Caudate nucleus (tissue), 63 donors: ENCODE measurements at places on chromosomes 4 and X.

- no peak for DNase-seq
Observed at GRCh38 chr4:181138116-181138515, 1105.1 kb upstream of the TENM3 start.

GRCh38 chr4:120718979-120719566 is 203.5 kb downstream of the PRDM5 start:
- DNase-seq = no peak

GRCh38 chr4:147528054-147528453 is 47.2 kb downstream of the EDNRA start:
- DNase-seq = no peak

DNA sequence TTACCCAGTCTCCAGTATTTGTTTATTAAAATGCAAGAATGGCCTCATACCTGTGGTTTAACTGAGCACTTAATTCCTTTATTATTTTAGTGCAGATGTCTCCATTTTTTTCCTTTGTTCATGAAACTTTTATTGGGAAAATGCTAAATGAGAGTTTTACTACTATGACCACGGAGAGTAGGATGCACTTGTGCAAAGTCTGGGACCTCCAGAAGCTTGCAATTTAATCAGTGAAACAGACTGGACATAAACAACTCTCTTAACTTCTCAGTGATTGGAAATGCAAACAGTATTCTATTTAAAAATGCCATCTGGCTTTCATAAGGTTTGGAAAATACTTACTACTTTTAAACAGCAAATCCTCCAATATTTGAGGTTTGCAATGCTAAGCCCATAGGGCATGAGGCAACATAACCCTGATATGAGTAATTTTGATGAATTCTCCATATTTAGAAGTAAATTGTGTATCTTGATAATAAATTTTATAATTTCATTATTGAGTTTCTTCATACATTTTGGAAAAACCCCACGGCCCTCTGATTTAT is 718.7 kb upstream of the MAGEB2 start:
- DNase-seq = no peak

GRCh38 chrX:38214551-38215531 is 5.8 kb downstream of the SRPX start:
- no peak for DNase-seq

DNA sequence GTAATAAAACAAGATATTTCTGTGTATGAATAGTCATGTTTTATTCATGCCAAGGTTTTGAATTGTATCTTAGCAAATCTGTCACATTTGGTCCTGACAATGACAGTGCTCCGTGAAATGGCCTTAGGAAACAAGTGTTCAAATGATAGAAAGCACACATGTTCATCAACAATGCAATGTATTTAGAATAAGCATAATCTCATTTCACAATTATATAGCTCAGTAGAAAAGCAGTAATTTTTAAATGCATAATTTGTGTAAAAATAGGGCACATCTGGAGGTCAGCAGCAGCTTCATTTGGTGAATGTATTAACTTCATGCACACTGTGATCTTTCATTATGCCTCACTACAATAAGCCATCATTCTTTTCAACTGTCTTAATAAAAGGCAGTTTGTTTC is 380.4 kb downstream of the GPM6A start:
- DNase-seq = no peak

- DNase-seq = no peak
Observed at GRCh38 chr4:17664755-17665154, 50.3 kb downstream of the MED28 start.

- DNase-seq = no peak
Observed at GRCh38 chr4:120418146-120418545, 351.5 kb upstream of the MAD2L1 start.

- no peak for DNase-seq
Observed at GRCh38 chrX:63746278-63746677, 38.7 kb downstream of the ARHGEF9 start.

GRCh38 chr4:120847019-120847582 is 75.4 kb downstream of the PRDM5 start:
- no peak for DNase-seq

DNA sequence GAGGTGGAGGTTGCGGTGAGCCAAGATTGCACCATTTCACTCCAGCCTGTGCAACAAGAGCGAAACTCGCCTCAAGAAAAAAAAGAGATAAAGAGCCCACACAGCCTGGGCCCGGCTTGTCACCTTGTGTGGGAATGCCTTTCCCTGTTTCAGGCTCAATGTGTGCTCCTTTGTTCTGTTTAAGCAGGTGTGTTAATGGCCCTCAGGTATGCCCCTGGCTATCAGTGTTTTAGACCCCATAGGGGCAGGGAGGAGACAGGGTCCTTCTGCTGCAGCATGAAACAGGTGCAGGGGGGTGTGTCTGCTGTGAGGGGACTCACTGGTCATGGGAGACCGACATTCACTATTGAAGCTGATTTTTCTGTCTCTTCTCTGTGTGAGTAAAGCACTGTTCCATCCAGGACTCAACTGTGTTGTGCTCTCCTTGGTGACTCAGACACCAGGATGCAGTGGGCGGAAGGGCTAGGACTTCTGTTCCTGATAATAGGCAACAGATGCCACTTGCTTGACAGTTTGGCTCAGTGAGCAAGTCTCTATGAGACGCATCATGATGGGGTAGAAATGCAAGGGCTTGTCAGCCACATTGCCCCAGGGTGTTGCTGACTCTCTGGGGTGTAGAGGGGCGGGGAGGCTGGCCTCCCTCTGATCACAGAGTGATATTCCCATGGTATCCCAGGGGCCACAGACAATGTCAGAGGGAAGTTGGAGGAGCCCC is 15.6 kb upstream of the LAP3 start:
- DNase-seq = no peak

DNA sequence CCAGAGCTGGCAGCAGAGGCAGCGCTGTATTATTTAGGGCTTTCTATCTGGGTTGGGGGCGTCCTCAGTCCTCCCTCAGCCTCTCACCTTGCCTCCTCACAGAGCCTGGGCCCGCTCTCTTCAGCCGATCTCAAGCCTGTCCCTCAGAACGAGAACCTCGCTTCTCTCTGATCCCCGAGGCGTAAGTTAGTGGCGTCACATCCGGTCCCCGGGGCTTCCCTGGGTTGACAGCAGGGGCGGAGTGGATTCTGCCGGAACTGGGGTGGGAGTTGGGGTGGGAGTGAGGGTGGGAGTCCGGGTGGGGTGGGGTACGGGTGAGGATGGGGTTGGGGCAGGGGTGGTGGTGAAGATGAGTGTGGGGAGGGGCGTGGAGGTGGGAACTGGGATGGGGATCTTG is at the start of gene MAGEA10:
Gene MAGEA10, minus strand, starts transcription at position 190 of the 397 bp plus-strand sequence. CDS start 2,957 bp downstream, outside the sequence.
- no peak for DNase-seq

DNA sequence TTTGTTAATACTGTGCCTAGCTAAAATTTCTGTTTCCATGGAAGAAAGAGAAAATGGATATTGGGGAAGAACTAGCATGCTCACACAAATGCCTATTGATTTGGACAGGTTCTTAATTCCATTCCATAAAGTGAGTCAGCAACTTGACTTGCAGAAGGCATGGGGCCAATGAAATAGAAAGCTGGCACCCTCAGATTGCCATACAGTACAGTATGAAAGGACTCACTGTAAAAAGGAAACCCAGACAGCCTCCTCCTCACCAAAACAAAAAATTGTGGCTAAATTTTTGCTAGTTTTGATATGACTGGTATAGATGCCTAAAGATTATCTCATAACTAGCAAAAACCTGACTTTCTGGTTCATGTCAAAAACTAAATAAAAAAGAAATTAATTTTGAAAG is 11.2 kb upstream of the TAB3 start:
- no peak for DNase-seq

- no peak for DNase-seq
Observed at GRCh38 chr4:104413487-104413886, 81.2 kb downstream of the CXXC4 start.

- DNase-seq = no peak
Observed at GRCh38 chr4:40576651-40577480, 52.8 kb downstream of the RBM47 start.

DNA sequence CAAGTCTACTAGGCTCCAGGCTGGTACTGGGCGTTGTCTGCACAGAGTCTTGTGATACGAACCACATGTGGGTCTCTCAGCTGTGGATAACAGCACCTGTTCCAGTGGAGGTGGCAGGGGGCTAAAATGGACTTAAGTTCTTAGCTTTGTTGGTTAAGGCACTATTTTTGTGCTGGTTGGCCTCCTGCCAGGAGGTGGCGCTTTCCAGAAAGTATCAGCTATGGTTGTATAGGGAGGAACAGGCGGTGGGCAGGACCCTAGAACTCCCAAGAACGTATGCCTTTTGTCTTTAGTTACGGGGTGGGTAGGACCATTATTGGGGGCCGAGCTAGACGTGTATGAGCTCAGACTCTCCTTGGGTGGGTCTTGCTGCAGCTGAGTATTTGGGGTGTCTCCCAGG is 1138.4 kb downstream of the PCDH19 start:
- DNase-seq = no peak

DNA sequence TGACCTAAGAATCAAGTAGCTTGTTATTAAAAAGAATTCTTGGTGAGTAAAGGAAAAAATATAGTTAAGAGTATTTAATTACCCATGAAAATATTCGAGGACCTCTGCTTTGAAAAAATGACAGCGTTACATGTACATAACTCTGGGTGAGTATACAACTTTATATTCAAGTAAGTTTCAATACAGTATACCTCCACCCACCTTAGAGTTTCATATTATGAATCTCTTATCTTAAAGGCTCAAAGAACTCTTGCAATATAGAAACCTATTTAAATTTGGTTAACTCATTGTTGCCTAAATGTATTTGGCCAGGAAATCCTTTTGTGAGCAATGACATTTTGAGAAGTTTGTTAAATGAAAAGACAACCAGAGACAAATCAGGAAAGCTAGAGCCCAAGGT is 138.2 kb downstream of the QDPR start:
- no peak for DNase-seq

GRCh38 chrX:99371976-99372595 is 1038.0 kb downstream of the PCDH19 start:
- DNase-seq = no peak

- no peak for DNase-seq
Observed at GRCh38 chrX:40147126-40147952, 49.6 kb upstream of the BCOR start.

GRCh38 chr4:124427095-124427767 is 285.3 kb downstream of the ANKRD50 start:
- no peak for DNase-seq

DNA sequence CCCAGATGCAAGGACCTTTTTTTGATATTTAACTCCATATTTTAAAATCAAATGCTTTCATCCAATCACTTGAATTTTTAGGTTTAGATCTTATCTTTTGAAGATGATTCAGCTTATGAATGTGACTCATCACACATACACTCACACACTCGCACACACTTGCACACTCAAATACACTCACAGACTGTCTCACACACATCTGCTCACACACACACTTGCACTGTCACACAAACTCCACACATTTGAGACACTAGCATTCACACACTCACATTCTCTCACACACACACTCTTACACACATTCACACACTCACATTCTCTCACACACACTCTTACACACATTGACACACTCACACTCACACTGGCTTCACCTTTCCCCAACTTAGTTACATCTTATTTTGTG is 37.8 kb downstream of the MAGEA1 start:
- no peak for DNase-seq

- DNase-seq = no peak
Observed at GRCh38 chr4:94598758-94599157, 147.0 kb downstream of the PDLIM5 start.

- no peak for DNase-seq
Observed at GRCh38 chrX:131366407-131366806, 77.3 kb upstream of the IGSF1 start.

DNA sequence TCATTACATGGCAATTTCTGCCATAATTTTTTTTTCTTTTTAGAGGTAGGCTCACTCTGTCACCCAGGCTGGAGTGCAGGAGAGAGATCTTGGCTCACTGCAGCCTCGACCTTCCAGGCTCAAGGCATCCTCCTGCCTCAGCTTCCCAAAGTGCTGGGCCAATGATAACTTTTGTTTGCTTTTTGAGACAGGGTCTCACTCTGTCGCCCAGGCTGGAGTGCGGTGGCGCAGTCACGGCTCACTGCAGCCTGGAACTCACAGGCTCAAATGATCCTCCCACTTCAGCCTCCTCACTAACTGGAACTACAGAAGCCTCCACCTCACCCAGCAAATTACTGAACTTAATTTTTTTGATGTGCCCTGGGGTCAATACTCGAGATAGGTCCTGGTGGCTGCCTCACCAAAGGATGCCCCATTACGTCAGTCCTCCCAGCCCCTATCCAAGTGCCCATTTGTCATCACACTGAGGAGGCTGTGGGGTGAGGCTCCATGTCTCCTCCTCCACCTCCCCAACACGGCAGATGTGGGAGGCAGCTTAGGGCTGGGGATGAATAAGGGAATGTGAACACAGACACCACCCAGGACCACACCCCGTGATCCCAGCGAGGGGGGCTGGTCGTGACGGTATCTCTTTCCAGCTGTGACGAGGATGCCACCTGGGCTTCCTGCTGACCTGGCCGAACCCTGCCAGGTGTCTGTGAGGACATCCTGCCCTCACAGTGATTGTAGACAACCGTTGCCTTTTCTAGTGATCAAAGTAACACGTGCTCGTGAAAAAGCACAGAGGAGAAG is 12.4 kb upstream of the NKX1-1 start:
- DNase-seq = no peak

DNA sequence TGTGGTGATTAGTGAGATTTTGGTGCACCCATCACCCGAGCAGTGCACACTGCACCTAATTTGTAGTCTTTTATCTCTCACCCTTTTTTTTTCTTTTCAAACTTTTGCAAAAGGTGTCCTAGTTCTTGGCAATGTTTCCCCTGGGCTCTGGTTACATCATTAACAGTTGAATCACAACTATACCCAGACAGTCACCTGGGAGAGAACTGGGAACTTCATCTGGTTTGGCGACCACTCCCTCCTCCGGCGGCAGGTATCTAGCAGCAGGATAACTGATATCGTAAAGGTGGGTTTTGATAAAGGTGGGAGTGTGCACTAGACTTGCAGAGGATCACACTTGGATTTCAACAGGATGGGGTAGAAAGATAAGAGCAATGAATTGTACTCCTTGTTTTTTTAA is 140.5 kb downstream of the CHIC2 start:
- DNase-seq = no peak

DNA sequence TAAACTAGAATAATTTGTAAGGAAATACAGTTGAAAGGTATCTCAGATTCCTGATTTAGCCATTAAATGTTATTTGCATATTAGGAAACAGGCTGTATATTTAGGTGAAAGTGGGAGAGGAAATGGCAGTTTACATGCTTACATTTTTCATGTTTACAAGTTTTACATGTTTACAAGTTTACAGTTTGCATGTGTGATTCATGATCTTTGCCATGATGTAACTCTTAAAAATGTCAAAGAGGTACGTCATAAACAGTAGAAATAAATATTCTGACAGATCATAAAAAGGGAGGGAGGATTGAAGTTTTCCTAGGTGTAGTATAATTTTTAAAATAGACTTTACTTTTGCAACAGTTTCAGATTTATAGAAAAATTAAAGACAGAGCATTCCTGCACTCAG is 45.7 kb downstream of the KDM6A start:
- DNase-seq = no peak

- DNase-seq = no peak
Observed at GRCh38 chr4:147689067-147689466, 5.1 kb upstream of the PRMT9 start.

- DNase-seq = no peak
Observed at GRCh38 chr4:52421811-52422213, 237.3 kb downstream of the USP46 start.
